ENCODE measurements at places on chromosomes 7 and 10. TPM values are rescaled to one million over a fixed set of nuclear protein-coding genes. Genes with fewer than 3 reads are reported as not detected.

GRCh38 chr7:142308918-142309317, 51.1 kb upstream of the PRSS58 start:
- no peak for DNase-seq

AGAP3 gene
- 26.0 TPM for total RNA-seq

DNA sequence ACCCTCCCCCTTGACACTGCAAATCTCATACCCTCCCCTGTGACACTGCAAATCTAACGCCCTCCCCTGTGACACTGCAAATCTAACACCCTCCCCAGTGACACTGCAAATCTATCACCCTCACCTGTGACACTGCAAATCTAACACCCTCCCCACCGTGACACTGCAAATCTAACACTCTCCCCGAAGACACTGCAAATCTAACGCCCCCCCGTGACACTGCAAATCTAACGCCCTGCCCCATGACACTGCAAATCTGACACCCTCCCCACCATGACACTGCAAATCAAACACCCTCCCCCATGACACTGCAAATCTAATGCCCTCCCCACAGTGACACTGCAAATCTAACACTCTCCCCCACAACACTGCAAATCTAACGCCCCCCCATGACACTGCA, 603.7 kb downstream of the DNAJB6 start:
- DNase-seq, result peak; percentile 9

HKDC1 gene
- total RNA-seq, result 0.46 TPM

DNA sequence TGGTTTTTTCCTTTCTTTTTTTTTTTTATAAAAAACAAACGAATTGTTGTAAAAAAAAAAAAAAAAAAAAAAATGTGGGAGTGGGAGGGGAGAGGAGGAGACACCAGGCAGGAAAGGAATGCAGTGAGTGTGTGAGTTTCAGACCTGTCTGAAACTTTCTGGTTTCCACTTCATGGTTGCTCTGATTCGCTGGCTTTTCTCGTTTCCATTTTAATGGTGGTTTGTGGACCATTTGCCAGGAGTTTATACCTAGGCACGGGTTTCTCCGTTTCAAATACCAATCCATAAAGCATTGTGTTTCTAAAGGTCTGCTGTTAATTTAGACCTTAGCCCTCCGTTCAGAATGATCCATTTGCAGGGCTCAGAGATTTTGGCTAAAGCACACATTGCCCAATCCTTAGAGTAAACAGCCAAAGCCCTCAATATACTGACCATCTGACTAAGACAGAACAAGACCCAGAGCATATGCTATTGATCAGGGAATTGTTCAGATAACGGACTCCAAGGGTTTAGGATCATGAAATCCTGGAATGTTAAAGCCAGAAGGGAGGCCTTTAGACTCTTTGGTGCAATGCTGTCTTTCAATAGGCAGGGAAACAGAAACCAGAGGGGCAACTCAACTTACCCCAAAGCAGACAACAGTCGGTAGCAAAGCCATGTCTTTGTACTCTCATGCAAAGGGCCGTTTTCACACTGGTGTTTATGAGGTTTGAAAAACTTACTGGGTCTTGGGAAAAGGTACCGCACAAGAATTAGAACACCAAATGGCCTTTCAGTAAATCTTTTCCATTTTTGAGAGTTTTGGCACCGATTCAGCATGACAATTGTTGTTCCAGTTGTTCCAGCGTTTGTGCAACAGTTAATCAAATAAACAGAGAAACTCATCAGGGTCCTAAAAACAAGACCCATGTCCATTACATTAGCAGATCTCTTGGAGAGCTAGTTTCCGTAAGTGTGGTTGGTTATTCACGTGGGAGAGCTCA, 94.3 kb upstream of the AGBL3 start:
- no peak for DNase-seq

DNA sequence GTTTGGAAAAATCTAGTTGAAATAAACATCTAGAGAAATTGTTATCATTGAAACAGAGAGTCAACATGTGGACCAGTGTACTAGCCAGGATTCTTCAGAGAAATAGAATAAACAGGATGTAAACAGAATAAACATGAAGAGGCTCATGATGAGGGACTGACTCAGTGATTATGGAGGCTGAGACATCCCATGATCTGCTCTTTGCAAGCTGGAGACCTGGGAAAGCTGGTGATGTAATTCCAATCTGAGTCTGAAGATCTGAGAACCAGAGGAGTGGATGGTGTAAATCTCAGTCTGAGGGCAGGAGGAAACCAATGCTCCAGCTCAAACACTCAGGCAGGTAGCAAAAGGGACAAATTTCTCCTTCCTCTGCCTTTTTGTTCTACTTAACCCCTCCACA, 62.9 kb upstream of the FAM180A start:
- DNase-seq, result no peak

DNA sequence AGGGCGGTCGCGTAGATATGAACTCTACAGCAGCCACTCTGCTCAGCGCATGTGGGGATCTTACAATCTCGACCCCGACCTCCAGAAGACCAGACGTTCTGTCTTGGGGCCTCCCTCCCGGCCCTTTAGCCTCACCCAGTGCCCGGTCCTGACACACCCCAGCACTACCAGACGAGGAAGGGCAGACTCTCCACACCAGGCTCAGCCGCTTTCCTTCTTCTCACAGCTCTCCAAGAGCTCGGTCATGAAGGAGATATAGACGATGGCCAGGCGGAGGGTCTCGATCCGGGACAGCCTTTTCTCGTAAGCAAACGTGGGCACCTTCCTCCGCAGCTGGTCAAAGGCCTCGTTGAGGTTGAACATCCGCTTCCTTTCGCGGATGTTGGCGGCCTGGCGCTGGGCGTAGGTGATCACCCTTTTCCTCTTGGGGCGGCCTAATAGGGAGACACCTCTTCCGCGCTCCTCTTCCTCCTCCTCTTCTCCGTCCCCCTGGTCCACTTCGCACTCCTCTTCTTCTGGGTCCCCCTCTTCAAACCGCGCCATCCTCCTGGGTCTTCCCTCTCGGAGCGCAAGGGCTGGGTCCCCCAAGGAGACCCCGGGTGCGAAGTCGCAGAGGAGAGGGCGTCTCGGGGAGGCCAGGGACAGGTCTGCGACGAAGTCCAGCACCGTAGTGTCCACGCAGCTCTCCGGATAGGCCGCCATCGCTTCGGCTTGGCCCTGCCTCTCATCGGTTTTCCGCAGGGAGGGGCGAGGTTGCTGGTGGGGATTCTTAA, at the start of gene FERD3L:
Gene FERD3L, minus strand, starts transcription at position 761 of the 773 bp plus-strand sequence. Its CDS starts 59 bp downstream, at position 702.
- no peak for DNase-seq

RNF133 gene
- not detected for total RNA-seq

DNA sequence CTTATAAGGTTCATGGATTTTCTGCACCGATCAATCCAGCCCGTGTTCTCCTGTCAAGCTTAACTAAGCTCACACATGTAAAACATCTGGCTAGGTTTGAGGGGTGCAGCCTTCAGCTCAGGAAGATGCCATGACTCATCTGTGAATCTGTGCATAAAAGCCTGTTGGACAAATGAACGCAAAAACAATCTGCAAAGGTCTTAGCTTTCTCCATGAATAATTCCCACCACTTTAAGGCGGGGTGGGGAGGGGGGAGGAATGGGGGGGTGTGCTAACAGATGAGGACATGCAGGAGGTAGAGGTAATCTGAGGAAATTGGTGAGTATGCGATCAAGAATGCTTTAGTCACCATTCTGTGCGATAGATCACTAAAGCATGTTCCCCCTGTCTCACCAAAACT, 4.8 kb downstream of the DOCK4 start:
- DNase-seq, result no peak

DNA sequence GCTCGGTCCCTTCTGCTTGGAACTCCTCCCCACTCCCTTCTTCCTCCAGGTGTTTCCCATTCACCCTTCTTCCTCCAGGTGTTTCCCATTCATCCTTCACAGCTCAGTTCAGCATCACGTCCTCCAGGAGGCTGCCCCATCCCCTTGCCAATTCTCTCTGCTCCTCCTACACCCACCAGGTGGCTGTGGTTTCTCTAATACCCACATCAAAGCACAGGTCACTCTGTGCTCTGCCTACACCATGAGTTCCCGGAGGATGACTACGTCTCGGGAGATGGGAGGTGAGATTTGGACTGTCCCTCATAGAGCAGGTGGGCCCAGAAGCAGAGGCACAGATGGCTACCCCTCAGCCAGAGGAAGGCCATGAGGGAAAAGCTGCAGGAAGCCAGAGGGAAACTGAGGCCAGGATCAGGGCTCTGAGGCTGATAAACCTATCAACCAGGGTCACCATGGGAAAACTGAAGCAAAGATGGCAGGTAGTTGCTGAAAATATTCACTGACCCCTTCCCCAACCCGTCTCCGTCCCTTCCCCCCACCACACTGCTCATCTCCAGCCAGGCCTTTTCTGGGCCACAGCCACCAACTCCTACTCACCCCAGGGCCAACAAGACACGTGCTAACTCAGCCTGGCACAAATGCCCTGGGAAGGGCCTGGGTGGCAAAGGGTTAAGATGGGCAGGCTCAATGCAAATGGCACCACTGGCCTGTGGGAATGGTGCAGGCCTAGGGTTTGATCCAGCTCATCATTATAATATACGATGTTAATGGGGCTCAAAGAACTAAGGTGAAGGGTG, 56.6 kb upstream of the CPXM2 start:
- no peak for DNase-seq

SUN3 gene
- total RNA-seq, result not detected

CREB5 gene
- 0.72 TPM for total RNA-seq

GRCh38 chr10:25465582-25466372, 291.0 kb downstream of the GPR158 start:
- DNase-seq, result no peak

GRCh38 chr7:139998572-139998971, 64.2 kb downstream of the PARP12 start:
- DNase-seq, result no peak

- DNase-seq, result peak; percentile 29
Measured at GRCh38 chr10:95394161-95394880, 103.5 kb upstream of the PDLIM1 start.
